NK-92 treated with Interleukin-12 subunit alpha and Interleukin-12 subunit beta, amount 100 ng/mL, for 24 hours (cell line): ENCODE measurements at places on chromosomes 1 and 21.

- DNase-seq = no peak
These were observed 96.9 kb upstream of the SLC25A33 start for GRCh38 chr1:9442278-9442846.

GRCh38 chr1:22789356-22789994 is 78.8 kb downstream of the EPHB2 start:
- no peak for DNase-seq

DNA sequence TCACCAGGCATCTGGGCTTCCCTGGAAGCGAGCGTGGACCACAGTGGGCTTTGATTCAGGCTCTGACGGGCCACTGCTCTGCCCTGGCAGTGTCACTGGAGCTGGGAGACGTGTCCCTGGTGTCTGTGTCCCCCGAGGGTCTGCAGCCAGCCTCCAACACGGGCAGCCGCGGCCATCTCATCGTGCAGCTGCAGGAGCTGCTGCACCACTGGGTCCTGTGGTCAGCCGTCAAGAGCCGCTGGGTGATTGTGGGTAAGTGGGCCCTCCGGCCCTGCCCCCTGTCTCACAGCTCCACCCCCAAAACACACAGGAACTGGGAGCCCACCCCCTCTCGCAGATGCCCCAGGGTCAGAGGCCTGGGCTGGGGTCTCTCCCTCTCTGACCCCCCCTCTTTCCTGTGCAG is 40.7 kb downstream of the DISP3 start:
- DNase-seq = no peak

DNA sequence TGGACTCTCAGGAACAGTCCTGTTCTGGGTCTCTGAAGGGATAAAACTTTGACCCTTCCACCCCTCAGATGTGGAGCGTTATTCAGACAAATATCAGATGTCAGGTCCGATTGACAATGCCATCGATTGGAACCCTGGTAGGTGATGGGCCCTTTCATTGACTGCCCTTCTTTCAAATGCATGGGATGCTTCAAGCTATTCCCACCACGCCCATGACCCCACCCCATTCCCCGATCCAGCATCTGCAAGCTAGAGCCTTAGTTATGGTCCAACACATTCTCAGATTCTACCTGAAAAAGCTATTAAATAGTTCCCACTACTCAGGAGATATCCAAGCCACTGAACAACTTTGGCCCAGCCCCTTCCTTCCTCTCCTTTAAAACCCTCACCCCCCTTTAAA is 12.5 kb downstream of the POLR3GL start:
- no peak for DNase-seq

DNA sequence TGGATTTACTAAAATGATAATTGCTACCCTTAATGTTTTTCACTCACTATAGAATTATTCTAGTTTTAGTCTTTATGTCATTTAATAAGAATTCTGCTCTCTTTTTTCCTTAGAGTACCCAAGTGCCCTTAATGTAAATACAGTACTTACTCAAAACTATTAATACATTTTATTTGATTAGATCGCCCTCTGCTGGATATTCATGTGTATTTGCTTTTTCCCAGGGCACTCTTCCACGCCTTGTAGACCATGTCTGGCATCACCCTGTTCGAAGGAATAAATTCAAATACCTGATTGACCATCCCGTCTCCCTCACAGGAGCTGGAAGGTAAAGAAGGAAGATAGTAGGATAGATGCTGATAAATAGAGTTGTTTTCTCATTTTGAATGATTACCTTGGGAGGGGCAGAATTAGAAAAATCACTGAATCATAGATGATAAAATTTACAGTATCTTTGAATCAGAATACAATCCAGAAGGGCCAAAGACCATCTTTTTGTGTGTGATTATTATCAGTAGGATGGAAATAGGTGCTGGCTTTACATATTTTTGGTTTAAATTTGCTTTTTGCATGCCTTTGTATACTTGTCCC is 4.1 kb downstream of the AXDND1 start:
- no peak for DNase-seq

- no peak for DNase-seq
These were observed 71.5 kb downstream of the IFI44 start for GRCh38 chr1:78721136-78721535.

GRCh38 chr1:27111626-27112573 is 43.0 kb downstream of the SLC9A1 start:
- DNase-seq = peak; percentile 78

DNA sequence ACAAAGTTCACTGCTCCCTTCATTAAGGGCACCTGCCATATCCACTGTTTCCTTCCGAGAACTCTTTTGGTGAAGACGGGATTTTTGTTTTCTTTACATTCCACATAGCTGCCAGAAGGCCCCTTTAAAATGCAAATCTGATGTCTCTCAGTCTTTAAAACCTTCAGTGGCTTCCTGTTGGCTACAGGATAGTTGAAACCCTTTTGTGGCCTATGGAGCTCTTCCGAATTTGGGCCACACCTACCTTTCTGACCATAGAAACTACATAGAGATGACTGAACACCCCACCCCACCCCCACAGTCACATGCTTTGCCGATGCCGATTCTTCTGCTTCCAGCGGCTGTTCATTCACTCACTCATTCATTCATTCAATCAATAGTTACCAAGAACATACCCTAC is 502.6 kb downstream of the KIF26B start:
- DNase-seq = no peak

DNA sequence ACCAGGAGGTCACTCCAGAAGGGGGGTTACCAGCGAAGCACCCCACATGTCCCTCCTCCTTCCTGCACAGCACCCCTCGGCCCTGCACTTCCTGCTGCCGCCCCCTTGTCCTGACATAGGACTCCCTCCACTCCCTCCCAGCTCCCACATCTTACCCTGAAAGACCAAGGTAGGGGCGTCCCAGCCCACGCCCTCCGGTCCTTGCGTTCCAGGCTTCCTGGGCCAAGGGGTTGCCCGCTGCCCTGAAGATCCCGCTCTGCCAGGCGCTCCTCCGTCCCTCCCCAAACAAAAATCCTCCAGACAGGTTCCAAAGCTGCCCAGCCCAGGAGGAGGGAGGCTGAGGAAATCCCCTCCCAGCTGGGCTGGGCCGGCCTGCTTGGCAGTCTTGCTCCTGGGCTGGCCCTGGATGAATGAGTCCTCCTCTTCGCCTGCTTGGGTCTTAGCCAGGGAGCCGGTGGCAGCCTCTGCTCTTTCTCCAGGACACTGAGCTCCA is at the start of gene RHBDL2:
RHBDL2 (minus strand) TSS at position 304 of the 493 bp plus-strand sequence. CDS start 22,618 bp downstream, outside the sequence.
- DNase-seq = no peak
